ENCODE measurements at places on chromosomes 6 and 20. TPM values are rescaled to one million over a fixed set of nuclear protein-coding genes. Genes with fewer than 3 reads are reported as not detected.

- DNase-seq, result no peak
Measured at GRCh38 chr6:44263354-44264100, 1.8 kb downstream of the NFKBIE start.

Gene FOXF2
- total RNA-seq, result 16.5 TPM

DNA sequence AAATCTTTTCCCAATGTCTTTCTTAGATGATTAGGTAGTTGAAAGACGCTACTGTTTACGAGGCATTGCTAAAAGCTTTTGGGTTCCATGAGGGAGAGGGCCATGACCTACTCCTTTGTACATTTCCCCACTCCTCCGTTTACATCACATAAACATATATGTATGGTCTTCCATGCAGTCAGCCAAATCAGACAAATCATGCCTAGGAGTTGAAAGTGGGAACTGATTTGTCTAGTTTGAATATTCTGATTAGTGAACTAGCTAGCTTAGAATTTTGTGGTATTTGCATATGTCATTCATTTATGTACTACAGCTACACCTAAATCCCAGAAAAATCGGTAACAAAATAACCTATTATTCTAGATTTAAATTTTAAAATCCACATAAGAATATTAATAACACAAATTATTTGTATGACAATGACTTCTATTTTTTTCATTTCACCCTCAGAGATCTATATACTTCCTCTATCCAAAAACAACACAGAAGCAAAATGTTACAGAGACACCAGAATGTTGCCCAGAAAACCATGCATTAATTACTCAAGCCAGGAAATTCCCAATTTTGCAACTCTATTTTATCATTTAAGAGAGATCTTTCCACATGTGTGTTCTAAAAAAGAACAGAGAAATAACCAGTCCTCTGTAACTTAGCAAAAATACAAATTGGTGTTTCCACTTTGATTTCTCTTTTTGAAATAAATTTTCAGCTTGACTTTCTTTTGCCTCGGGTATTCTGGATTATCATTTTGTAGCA lies 231.9 kb downstream of the LAMA2 start:
- no peak for DNase-seq

DNA sequence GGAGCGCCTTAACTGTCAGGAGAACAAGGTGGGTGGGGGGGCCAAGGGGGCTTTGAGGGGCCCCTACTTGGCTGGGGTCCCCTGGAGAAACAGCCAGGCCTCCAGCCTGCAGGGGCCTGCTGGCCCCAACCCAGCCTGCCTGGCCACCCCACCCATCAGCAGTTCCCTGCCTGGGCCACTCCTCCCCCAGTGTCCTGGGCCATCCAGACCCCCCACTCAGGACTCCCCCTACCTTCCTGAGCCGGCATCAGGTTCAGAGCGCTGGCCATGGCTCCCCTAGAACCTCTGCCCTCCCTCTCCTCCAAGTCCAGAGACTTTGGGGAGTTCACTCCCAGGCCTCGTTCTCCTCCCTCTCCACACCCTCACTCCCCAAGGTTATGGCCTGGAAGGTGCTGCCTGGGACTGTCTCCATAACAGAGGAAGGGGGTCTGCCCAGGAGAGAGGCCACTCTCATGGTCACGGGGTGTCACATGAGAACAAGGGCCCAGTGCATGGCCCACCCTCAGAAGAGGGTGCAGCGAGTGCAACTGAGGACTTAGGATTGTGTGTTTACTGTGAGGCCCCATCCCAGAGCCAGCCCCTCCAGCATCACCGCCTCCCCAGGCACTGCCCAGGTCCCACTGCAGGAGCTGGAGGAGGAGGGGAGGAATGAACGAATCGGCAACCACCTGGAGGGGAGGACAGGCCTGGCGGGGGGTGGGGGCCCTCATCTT lies 6.0 kb downstream of the SLC17A9 start:
- no peak for DNase-seq

Gene RNF182
- 4.0 TPM for total RNA-seq

DNA sequence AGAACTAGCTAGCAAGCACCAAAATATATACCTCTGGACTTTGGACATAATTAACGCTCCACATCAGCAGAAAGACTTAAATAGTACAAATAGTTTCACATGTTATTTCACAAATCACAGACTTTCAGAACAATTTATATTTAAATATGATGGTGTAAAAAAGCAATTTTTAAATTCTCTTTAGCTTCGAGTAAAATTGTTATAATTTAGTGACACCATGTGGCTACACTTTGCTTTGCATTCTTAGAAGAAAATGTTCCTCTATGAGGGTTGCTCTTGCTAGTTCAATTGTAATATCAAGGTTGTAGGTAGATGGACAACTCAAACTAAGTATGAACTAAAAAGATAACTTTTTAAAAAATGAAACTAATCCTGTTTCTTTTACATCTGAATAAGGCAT lies 69.0 kb downstream of the BTBD9 start:
- DNase-seq, result peak; percentile 20

- DNase-seq, result no peak
Measured at GRCh38 chr20:46801003-46801702, 91.7 kb downstream of the SLC2A10 start.

Gene PDSS2
- total RNA-seq, result 14.5 TPM

Gene JAG1
- 8.2 TPM for total RNA-seq

GRCh38 chr20:34061695-34062094 lies 50.3 kb downstream of the EIF2S2 start:
- no peak for DNase-seq

GRCh38 chr6:163741743-163742363 lies 327.3 kb downstream of the QKI start:
- DNase-seq, result no peak

Data from HFFc6 (cell line).